NCI-H2081 treated with DMSO at 0.1 percent for 48 hours (cell line): ENCODE measurements at places on chromosomes 1 and 21.

- no peak for DNase-seq
Measured at GRCh38 chr21:41573902-41574690, 66.1 kb upstream of the TMPRSS2 start.

- no peak for DNase-seq
Measured at GRCh38 chr21:26840201-26840600, 5.0 kb downstream of the ADAMTS1 start.

DNA sequence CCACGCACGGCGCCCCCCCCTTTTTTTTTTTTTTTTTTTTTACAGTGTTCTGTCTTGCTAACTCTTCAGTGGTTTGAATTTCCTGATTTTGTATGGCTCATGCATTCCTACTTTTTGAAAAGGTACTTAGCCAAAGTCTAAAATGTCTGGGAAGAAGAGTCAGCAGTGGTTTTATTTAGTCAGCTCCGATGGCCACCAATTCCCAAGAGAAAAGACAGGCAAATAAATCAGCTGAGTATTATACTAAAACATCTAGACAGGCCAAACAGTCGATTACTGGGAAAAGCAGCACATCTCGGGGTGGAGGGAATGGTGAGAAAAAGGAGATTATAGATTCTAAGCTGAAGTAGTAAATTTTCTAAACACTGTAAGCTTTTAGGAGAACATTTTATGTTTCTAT is 192.5 kb upstream of the ZRANB2 start:
- no peak for DNase-seq

DNA sequence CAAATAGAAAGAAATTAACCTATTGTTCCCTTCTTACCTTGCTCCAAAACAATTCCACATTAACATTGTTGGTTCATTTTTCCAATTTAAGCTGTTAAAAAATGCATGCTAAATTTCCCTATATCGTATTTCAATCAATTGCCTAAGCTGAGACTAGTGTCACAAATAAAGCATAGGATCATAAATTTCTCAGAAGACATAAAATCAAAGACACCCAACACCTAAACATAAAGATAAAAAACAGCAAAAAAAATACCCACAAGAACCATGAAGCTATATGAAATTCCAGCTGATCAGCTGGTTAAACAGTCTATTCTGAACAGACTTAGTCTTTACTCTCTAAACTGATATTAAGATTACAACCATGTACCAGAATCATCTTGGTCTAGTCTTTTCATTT is 32.3 kb downstream of the ACBD6 start:
- no peak for DNase-seq

GRCh38 chr1:106043971-106044370 is 1012.5 kb upstream of the PRMT6 start:
- DNase-seq: no peak

GRCh38 chr1:157136133-157136532 is 2.1 kb downstream of the ETV3 start:
- no peak for DNase-seq

DNA sequence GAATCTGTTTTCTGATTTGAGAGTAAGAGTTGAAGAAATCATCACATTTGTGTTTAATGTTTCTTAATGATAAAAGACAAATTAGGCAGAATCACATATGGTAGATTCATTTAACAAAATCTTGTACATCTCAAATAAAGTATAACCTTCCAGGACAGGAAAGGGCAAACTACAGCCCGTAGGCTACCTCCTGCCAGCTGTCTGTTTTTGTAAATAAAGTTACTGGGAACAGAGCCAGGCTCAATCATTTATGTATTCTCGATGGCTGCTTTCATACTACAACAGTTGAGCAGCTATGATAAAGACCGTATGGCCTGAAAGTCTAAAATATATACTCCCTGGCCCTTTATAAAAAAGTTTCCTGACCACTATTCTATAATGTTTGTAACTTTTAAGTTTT is 204.1 kb downstream of the COL24A1 start:
- peak; percentile 47 for DNase-seq

DNA sequence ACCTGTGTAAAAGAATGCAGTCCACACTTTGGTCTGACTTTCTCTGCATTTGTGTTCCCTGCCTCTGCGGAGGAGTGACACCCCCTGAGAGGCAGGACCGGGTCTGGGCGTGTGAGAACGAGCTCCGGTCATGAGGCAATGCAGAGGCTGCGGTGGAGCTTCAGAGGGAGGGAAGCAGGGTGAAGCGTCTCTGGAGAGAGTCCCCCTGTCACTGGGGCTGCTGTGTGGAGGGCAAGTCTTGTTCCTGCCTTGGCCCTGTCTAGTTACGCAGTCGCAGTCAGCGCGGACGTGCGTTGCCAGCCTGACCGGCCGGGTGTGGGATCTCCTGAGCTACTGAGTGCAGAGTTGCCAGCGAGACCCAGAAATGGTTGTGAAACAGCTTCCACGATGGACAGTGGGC is 48.5 kb downstream of the BACE2 start:
- DNase-seq: no peak

- DNase-seq: no peak
Measured at GRCh38 chr21:32425628-32426027, 13.1 kb downstream of the EVA1C start.

GRCh38 chr1:99181892-99182291 is 82.4 kb upstream of the PLPPR4 start:
- no peak for DNase-seq
